AG08395 (cell line): ENCODE measurements at places on chromosomes 3 and 15.

- no peak for DNase-seq
Measured at GRCh38 chr3:161348796-161349400, 22.4 kb downstream of the SPTSSB start.

GRCh38 chr15:55638764-55639163, 50.6 kb upstream of the PYGO1 start:
- DNase-seq: no peak

DNA sequence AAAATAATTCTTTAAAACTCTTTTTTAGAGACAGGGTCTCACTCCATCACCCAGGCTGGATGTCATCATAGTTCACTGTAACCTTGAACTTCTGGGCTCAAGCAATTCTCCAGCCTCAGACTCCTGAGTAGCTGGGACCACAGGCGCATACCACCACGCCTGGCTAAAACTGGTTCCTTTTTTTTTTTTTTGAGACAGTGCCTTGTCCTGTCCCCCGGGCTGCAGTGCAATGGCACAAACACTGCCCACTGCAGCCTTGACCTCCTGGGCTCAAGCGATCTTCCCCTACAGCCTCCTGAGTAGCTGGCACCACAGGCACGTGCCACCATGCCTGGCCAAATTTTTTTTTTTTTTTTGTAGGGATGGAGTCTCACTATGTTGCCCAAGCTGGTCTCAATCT, 23.7 kb upstream of the FURIN start:
- no peak for DNase-seq

DNA sequence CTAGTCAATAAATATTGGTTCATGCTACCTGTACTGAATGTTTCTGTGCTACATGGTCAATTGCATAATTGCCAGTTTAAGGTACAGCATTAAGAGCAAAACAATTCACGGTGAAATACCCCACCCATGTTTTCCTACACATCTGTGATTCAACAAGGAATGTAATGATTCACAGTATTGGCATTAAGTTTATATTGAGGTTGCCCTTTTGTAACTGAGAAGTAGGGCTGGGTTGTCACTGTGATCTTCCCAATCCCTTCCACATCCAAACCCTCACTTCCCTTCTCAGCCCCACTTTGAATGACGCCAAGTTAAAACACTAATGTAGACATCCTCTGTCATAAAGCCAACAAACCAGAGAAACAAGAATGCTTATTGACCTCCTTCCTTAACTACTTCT, 112.0 kb upstream of the TJP1 start:
- peak; percentile 17 for DNase-seq

DNA sequence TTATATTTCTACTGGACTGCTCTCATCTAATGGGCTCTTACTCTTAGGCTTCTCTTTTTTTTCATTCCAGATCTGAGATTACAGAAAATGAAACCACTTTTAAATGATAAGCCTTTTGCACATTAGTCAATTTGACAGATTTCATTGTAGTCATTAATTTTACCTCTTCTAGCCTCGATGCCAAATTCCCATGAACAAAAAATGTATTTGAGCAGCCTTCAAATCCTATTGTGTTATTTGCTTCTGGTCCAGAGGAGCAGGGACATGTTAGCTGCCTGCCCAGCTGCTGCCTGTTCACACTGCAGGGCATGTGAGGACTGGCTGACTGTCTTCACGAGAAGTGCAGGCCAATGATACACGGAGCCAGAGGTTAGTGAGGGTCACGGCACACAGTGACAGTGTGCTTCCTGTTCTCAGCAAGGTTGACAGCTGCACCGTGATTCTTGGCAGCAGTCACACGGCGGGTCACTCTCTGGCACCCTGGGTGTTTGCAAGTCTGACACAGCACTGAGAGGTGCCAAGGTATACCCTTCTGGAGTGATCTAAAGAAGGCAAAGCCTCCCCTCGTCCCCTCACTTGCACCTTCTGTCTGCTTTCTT, 40.8 kb downstream of the KAT2B start:
- no peak for DNase-seq

- DNase-seq: no peak
Measured at GRCh38 chr15:90895571-90896117, 7.5 kb upstream of the MAN2A2 start.

DNA sequence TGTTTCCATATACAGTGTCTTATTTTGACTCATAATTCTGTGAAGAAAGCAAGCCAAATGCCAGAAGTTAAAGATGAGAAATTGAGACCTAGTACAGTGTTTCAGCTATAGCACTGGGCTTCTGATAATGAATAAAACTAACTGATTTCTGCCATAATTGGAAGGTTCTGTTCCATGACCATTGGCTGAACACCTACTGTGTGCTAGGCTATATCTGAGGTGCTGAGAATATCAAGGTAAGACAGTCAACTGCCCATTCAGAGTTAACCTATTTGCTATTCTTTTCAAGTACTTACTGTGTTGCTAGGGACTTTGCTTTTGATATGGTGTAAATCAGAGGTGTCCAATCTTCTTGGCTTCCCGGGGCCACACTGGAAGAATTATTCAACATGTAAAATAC, 73.4 kb downstream of the LHFPL4 start:
- DNase-seq: no peak

- no peak for DNase-seq
Measured at GRCh38 chr3:150503402-150504099, 42.7 kb downstream of the SERP1 start.

GRCh38 chr15:100191161-100191560, 150.6 kb downstream of the ADAMTS17 start:
- no peak for DNase-seq

DNA sequence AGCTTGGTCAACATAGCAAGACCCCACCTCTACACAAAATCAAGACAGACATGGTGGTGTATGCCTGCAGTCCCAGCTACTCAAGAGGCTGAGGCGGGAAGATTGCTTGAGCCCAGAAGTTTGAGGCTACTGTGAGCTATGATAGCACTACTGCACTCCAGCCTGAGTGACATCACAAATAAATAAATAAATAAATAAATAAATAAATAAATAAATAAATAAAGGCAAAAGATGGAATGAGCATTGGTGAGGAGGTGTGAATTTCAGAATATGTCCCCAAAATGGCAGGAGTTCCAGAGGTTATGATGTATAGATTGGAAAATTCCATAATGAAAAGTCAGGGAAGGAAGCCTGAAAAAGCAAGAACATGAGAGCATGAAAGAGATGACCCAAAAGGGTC, 249.9 kb downstream of the MEX3B start:
- DNase-seq: no peak

GRCh38 chr15:50350621-50351020, 4.4 kb downstream of the GABPB1 start:
- DNase-seq: no peak

DNA sequence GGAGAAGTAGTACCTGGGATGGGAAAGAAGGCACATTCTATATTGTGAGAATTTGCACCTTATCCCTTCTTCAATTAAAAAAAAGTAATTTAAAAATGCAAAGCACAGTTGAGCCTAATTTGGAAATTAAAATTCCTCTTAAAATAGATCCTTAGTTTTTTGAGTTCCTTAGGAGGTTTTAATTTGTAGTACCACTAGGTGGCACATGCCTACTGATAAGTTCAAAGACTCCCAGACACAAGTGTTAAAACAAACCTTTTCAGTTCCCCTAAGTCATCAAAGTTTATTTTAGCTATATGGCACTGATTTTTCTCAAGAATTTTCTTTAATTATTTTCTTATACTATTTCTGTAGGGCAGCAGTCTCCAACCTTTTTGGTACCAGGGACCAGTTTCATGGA, 127.6 kb upstream of the AZI2 start:
- peak; percentile 43 for DNase-seq

- DNase-seq: no peak
Measured at GRCh38 chr3:106294121-106294520, 425.3 kb upstream of the CBLB start.

- no peak for DNase-seq
Measured at GRCh38 chr3:103048068-103048722, 613.4 kb downstream of the ZPLD1 start.

DNA sequence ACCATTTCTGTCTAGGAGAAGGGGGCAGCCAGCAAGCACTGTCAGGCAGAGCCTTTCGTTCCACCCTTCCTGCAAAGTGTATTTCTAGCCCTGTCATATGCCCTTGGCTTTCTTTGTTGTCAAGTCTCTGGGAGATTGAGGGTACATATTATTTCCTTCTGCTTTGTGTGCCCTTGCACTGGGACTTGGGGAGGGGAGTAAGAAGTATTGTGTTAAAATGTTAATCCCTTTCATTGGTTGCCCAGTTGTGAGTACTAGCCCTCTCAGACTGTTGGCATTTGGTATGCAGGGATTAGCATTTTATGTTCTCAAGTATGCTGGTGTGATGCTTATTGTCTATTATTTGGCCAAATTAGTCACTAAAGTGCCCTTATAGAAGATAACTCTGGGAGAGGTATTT, 63.9 kb downstream of the RBM6 start:
- peak; percentile 10 for DNase-seq

GRCh38 chr3:124802702-124803101, 72.5 kb downstream of the UMPS start:
- DNase-seq: no peak

DNA sequence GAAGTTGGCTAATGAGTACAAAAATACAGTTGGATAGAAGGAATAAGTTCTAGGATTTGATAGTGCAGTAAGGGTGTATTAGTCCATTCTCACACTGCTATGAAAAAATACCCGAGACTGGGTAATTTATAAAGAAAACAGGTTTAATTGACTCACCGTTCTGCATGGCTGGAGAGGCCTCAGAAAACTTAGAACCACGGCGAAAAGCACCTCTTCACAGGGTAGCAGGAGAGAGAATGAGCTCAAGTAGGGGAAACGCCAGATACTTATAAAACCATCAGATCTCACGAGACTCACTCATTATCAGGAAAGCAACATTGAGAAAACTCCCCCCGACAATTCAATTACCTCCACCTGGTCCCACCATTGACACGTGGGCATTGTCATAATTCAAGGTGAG, 483.3 kb downstream of the TUSC7 start:
- no peak for DNase-seq

GRCh38 chr3:19885468-19885867, 48.5 kb downstream of the EFHB start:
- peak; percentile 62 for DNase-seq

DNA sequence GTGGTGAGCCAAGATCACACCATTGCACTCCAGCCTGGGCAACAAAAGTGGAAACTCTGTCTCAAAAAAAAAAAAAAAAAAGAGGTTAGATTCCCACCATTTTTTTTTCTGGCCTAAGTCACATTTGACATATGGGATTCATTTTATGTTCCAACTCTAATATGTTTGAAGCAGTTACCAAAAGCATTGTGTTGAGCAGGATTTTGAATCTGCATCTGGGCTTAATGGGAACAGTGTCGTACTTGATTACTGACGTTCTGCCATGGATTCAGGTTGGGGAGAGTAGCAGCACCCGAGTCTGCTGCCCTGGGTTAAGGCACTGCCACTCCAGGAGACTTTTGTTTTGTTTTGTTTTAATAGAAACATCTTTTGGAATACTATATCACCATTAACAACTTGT, 348.7 kb upstream of the TBL1XR1 start:
- no peak for DNase-seq

GRCh38 chr3:47741925-47742324, 39.8 kb downstream of the SMARCC1 start:
- no peak for DNase-seq

GRCh38 chr3:166481340-166481739, 644.1 kb upstream of the BCHE start:
- no peak for DNase-seq

DNA sequence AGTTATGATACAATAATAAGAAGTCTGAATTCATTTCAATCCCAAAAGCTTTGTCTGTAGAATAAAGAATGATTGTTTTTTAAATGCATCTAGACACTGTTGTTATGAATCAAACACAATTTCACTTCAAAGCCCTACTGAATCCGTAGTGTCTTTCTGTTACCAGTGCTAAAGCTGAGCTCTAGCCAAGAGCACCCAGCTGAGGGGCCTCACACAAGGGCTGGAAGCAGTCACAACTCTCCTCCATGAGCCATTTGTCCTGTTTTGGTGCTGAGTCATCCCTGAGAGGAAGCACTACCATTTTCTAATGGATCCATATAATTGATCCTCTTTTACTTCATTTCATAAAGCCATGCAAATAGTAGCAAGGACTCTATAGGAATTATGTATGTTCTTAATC, 158.2 kb upstream of the ANKRD28 start:
- no peak for DNase-seq

DNA sequence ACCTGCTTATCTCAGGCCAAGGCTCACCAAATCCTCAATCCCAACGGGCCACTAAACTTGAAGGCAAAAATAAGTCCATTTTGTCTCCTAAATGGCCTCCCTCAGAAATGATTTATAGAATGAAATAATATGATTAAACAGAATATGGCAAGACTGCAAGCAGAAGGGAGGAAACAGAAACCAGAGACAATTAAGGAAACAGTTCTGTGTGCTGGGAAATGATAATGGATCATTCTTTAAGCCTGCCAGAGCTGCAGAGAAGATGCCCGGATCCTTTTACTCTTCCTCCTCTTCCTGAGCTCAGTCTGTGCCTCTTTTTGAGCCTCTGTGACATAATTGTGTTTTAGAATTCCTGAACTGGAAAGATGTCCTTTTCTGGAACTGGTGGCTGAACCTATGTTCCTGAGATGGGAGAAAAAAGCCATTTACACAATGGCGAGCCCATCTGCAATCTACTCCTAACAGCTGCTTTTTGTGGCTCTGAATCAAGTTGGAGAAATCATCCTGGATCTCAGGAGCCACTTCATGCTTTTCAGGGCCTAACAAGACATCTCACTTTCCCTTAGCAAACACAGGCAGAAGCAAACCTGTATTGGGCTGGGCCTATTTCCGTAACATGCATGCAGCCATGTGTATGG, 2.8 kb upstream of the ABHD2 start:
- no peak for DNase-seq
